NCI-H1092 (cell line): ENCODE measurements at places on chromosomes 2 and 18.
A peak's percentile ranks its signal among the peaks of the same experiment; 100 is the strongest.

DNA sequence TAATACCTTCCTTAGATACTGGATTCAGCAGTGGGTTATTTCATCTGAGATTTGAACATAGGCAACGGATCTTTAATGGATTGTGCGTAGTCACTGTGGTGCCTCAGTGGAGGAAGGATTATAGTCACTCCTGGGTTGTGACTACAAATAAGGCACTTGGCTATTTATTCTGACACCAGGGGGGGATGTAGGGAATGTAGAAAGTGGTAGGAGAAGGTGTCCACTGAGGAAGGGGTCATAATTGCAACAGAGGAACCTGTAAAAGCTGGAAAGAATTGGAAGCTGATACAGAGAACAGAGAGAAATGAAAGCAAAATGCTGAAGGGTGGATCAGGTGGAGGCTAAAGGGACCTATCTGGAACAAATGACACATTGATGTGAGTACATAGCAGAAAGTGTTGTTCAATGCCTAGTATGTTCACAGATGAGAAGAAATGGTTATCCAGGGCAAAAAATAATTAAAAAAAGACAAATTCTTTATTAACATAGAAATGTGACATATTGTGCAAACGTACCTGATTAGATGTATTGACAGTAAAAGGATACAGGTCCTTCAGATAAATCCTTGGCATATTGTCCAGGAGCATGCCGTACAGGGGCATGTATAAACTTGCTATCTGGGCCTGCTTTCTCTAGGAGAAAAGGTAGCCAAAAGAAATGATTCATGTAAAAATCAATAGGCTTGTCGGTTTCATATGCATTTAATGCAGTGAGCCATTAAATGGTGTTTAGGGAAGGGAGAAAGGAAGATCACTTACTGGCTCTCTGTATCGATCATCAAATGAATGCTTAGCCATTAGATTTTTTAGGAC is 91.2 kb upstream of the CCDC195 start:
- DNase-seq: no peak

GRCh38 chr2:45140675-45141074 is 131.4 kb upstream of the SIX2 start:
- no peak for DNase-seq

- DNase-seq: no peak
Observed at GRCh38 chr2:238127165-238128060, 11.1 kb upstream of the KLHL30 start.

GRCh38 chr18:10558243-10558966 is 32.6 kb downstream of the NAPG start:
- no peak for DNase-seq

DNA sequence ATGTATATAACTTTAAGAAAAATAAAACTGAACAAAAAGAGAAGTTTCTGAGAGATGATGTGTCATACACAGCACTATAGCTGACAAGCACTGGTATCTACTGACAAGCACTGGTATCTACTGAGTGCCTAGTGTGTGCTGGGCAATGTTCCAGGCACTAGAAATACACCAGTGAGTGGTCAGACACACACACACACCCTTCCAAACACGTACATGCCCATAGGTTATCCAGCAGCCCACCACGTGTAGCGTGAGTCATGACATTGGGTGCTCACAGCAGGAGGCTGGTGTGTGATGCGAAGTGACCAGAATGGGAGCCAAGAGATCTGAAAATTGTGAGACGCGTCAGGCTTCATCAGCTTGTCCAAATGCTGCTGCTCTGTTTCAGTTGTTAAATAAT is 12.2 kb upstream of the GNAL start:
- DNase-seq: no peak

- DNase-seq: no peak
Observed at GRCh38 chr2:8554296-8554806, 127.5 kb upstream of the ID2 start.

DNA sequence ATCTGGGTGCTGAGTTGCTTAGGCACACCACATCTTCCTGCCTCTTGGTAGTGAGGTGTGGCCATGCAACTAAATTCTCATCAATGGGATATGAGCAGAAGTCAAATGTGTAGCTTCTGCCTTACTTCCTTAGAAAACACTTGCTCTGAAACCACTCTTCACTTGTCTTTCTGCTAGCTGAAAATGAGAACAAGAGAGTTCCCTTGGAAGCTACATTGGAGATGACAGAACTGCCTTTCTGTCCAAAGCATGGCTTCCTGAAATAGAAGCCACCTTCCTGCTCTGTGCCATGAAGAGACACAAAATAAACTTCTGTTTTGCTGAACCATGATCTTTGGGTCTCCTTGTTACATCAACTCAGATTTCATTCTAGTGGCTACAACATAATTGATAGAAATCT is 659.9 kb downstream of the IRS1 start:
- DNase-seq: no peak

- no peak for DNase-seq
Observed at GRCh38 chr2:101524806-101525430, 50.0 kb upstream of the RFX8 start.

DNA sequence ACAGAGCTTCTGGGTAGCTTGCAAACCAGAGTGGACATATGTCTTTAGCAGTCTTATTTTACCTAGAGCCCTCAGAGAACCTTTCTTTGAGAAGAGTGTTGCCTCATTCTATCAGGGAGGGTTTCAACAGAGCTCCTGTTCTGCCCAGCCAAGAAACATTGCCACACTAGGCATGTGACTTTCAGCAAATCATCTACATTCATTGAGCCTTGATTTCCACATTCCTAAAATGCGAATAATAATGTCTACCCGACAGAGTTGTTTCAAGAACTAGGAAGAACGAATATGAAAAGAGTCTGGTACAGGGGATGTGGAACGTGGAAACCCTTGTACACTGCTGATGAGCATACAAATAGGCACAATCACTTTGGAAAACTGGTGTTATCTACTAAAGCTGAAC is 7.8 kb upstream of the PRKAG3 start:
- DNase-seq: no peak

DNA sequence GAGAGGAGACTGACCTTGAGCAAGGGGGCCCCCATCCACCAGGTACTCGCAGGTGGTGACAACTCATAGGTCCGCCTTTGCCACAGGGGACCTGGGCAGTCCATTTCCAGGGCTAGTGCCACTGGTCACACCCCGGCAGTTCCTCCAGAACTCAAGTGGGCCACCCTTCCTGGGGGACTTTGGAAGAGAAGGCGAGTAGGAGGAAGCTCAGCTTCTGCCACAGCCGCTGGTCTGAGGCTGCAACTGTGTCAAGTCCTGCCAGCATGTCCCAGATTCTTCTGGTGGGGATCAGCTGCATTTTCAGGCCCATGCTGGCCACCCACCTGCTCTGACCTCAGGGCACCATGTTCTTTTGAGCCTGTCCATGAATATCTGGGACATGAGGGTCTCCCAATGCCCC is 423.9 kb upstream of the MYT1L start:
- DNase-seq: no peak

GRCh38 chr2:125643585-125643984 is 1012.4 kb upstream of the GYPC start:
- no peak for DNase-seq

DNA sequence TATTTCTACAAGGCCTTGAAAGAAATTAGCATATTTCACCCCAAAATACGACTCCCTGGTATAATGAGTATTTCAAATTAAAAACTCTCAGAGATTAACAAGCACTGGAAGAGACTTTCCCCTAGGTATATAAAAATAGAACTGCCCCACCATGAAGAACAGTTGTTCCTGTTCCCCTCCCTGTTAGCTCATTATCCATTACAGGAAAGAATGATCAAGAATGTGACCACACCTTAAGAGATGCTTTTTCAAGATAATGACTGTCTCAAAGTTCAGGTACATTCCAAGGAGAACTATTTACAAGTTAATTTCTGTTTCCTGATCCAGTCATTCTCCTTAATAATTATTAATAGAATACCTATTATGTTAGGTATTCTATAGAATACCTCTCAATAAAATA is 1220.6 kb upstream of the CDH2 start:
- no peak for DNase-seq

DNA sequence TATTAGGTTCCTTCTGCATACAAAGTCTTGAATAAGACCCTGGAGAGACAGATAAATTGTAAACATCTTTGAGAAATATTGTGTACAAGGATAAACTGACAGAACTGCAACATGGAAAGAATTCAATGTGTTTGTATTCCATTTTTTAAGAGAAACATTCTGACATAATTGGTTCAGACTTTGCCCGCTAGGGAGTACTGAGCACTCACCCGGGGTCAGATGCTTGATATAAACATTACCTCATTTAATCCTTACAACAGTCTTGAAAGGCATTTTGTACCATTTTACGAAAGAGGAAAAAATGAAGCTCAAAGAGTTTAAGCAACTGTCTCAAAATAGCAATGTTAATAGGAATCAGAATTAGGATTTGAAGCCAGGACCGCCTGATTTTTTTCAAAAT is 416.7 kb upstream of the CRIM1 start:
- DNase-seq: no peak

DNA sequence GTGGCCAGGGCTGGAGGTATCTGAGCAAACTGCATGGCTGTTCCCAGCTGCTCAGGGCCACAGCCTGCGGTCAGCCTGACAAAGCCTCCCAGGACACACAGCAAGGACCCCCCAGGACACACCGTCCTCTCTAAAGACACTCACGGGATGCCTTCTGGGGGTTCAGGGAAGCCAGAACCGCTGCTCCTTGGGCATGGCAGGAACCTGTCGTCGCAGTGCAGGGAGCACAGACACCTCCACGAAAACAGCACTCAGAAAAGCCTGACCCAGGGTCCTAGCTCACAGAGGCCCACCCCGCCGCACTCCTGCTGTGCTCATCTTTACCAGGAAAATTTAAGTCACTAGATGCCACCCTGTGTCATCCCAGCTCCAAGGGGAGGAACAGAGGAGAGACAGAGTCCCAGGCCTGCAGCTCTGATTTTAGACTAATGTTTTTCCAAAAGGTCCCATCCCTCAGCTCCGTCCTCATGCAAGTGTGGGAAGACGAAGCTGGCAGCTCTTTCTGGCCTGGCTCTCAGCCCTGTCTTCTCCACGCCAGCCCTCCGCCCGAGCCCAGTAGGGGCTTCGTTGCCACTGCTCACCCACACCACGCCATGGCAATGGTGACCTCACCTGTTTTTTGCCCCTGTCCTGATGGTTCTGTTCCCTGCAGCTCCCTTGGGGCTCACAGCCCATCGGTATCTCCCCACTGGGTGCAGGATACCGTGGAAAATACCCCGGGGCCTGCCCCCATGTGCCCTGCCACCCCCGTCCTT is 23.9 kb upstream of the SLC66A3 start:
- DNase-seq: no peak

- DNase-seq: no peak
Observed at GRCh38 chr2:212923393-212923792, 228.0 kb downstream of the IKZF2 start.

DNA sequence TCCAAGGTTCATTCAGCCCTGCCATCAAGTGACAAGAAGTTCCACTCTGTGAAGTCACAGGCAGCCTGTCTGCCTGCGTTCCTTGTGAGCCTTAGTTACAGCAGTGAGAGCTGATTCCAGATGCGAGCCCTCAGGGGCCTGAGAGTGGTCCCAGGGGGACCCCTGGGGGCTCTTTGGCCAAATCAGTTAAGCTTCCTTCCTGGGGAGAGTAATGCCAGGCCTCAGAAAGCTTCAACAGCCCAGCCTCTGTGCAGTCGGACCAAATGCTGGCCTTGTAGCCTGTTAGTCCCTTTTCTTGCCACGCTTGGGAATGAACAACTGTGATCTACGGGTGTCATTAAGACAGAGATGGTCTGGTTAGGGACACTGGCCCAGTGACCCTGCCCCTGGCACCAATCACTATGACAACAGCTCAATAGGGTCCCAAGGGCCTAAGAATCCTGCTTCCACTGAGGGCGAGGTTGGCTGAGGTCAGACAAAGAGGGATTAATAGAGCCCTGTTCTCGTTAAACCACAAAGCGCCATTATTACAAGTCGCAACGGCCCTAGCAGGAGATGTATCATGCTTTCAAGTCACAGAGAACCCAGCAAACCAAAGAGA is 50.9 kb downstream of the HS1BP3 start:
- no peak for DNase-seq

DNA sequence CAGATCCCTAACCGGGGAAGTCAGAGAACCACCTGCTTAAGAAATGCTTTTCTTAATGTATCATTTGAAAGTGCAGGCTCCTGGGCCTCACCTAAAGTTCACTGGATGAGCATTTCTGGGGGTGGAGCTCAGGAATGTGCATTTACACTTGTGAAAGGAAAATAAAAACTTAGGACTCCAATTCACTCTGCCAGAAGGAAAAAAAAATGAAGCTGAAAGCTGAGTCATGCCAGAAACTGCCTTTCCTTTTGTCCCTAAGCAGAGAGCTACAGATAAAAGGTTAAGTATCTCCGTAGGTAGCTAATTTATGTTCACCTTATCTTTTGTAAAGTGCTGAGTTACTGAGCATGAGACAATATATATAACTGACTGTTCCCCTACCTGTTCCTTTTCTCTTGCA is 229.5 kb upstream of the MEX3C start:
- DNase-seq: no peak

GRCh38 chr2:26144953-26145680 is 27.8 kb upstream of the GAREM2 start:
- DNase-seq: peak; percentile 36

- no peak for DNase-seq
Observed at GRCh38 chr2:173986805-173987204, 21.6 kb upstream of the SP3 start.

DNA sequence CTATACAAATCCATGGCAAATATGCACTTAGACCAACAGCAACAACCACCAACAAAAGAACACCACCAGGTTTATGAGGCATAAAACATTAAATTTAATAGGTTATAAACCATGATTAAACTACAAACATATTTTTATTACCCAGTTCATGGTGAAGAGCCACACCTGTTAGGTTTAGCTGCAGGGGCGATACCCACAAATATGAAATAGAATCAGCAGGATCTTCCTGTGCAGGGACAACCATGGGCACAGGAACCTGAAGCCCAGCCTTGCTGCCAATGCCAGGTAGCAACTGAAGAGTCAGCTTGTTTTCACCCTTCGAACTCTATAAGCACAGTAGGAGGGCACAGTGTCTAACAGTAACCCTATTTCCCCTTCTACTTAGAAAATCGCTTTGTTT is 675.0 kb downstream of the SATB2 start:
- no peak for DNase-seq

GRCh38 chr18:3059272-3059671 is 46.3 kb upstream of the LPIN2 start:
- DNase-seq: no peak

GRCh38 chr2:217833439-217833838 is 169.4 kb downstream of the TNS1 start:
- DNase-seq: no peak
